ENCODE measurements at places on chromosomes 2 and 18. TPM values are rescaled to one million over a fixed set of nuclear protein-coding genes. Genes with fewer than 3 reads are reported as not detected.
A peak's percentile ranks its signal among the peaks of the same experiment; 100 is the strongest.

- no peak for DNase-seq
- no peaks in the 10 kb centered on the region for H3K36me3 ChIP-seq
- H3K27ac ChIP-seq, result no peak overlapping the region
- H3K4me3 ChIP-seq, result no peak overlapping the region
- no peaks in the 10 kb centered on the region for H3K27me3 ChIP-seq
These were observed 24.5 kb downstream of the RTTN start for GRCh38 chr18:70181015-70181414.

DNA sequence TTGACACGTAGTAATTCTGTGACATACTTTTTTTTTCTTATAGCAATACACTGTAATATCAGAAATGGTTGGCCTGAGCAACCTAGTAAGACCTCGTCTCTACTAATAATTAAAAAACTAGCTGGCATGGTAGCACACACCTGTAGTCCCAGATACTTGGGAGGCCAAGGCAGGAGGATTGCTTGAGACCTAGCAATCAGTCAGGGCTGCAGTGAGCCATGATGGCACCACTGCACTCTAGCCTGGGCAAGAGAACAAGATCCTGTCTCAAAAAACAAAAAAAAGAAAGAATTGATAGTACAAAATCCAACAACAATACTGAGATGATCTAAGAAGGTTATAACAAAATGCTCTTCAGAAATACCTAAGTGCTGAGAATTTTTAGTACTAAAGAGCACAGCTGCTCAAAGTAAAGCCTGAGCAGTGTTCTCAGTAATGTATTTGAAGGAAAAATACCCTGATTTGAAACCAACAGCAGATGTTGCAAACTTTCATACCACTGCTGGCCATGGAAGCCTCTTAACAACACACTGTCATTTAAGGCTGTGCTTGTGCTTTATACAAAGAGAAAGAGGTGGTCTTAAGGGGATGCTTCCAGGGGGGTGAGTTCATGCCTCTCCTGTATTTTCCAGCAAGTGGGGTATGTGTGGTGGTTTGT is 132.6 kb upstream of the CDCA7 start:
- no peak overlapping the region for H3K4me3 ChIP-seq
- no peaks in the 10 kb centered on the region for H3K27me3 ChIP-seq
- peaks cover 16% of the 10 kb centered on the region for H3K4me1 ChIP-seq
- H3K27ac ChIP-seq, result no peak overlapping the region

DNA sequence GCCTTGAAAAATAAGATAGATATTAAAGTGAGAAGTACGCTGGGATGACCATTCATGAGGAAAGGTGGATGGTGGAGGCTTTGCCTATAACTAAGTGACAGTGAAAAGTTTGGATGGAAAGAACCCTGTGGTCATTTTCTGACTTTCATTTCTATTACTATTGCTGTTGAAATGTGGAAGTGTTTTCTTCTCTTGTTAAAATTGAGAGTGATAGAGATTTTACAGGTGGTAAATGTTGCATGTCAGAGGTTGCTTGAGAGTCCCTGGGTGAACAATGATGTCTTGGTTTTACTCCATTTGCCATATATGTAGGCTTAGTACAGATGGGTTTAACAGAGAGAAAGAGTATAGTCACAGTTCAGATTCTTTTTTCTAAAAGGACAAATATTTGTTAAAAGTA is 18.4 kb downstream of the NCOA1 start:
- peaks cover 12% of the 10 kb centered on the region for H3K4me1 ChIP-seq
- no peaks in the 10 kb centered on the region for H3K27me3 ChIP-seq
- DNase-seq, result no peak
- no peaks in the 10 kb centered on the region for H3K36me3 ChIP-seq
- H3K4me3 ChIP-seq, result no peak overlapping the region

Gene CPLX4
- total RNA-seq, result not detected

Gene CYS1
- 0.04 TPM for total RNA-seq

Gene TRAPPC12
- 50.8 TPM for total RNA-seq

Gene RIT2
- 1.9 TPM for total RNA-seq

Gene TRPM8
- 1.4 TPM for total RNA-seq

GRCh38 chr2:111938392-111938791 is 40.0 kb downstream of the MERTK start:
- H3K27me3 ChIP-seq, result no peaks in the 10 kb centered on the region
- DNase-seq, result no peak
- no peaks in the 10 kb centered on the region for H3K36me3 ChIP-seq
- H3K27ac ChIP-seq, result no peak overlapping the region

DNA sequence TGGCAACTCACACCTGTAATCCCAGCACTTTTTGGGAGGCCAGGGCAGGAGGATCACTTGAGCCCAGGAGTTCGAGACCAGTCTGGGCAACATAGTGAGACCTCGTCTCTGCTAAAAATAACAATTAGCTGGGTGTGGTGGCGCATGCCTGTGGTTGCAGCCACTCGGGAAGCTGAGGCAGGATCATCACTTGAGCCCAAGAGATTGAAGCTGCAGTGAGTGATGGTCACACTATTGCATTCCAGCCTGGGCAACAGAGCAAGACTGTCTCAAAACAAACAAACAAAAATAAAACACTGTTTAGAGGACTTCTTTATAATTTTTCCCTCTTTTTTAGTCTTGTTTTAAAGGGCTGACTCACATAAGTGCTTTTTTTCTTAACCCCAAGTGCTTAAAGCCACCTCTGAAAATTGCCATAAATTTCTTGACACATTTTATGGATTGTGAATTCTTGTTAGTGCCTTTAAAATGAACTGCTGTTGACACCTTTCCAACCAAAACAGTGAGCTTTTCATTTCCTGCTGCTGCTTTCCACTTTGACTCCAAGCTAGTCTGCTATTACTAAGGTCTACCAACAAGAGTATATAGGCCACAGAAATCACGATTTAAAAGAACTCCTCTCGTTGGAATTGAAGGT is 41.7 kb downstream of the CYP20A1 start:
- no peak for DNase-seq
- H3K4me1 ChIP-seq, result no peaks in the 10 kb centered on the region
- no peak overlapping the region for H3K27ac ChIP-seq
- no peaks in the 10 kb centered on the region for H3K27me3 ChIP-seq

Gene CFAP221
- 0.23 TPM for total RNA-seq

GRCh38 chr2:28469304-28469703 is 26.6 kb upstream of the PLB1 start:
- H3K27me3 ChIP-seq, result no peaks in the 10 kb centered on the region
- no peaks in the 10 kb centered on the region for H3K4me1 ChIP-seq
- no peak overlapping the region for H3K4me3 ChIP-seq
- H3K27ac ChIP-seq, result no peak overlapping the region

DNA sequence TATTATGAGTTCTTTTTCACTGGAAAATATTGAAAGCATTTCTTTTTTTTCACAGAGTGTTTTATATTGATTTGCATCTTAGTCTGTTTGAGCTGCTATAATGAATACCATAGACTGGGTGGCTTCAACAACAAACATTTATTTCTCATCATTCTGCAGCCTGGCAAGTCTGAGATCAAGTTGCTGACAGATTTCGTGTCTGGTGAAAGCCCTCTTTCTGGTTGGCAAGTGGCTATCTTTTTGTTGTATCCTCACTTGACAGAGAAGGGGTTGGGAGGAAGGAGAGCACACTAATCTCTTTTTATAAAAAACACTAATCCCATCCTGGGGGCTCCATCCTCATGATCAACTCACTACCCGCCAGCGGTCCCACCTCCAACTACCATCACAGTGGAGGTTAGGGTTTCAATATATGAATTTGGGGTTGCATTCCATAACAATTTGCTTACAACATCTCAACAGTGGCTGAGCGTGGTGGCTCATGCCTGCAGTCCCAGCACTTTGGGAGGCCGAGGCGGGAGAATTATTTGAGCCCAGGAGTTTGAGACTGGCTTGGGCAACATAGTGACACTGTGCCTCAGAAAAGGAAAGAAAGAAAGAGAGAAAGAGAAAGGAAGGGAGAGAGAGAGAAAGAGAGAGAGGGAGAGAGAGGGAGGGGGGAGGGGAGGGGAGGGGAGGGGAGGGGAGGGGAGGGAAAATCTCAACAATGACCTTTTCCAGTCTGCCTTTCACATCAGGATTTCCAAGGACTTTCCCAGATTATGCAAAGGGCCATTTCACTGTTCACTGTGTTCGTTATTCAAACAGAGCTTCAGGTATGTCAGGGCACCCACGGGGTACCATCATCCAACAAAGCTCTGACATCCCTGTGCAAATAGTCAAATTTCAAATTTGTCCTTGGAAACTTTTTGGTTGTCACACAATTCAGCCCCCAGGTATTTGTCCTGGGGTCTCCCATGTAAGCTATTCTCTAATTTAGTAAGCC is 111.1 kb downstream of the AP1S3 start:
- H3K27me3 ChIP-seq, result no peaks in the 10 kb centered on the region
- no peaks in the 10 kb centered on the region for H3K36me3 ChIP-seq
- peak overlapping the region; percentile 57 for H3K27ac ChIP-seq
- H3K4me1 ChIP-seq, result peaks cover 29% of the 10 kb centered on the region

GRCh38 chr2:232873909-232874641 is 4.0 kb downstream of the SNORC start:
- H3K4me1 ChIP-seq, result no peaks in the 10 kb centered on the region
- DNase-seq, result no peak
- H3K27me3 ChIP-seq, result peaks cover 28% of the 10 kb centered on the region
- H3K4me3 ChIP-seq, result no peak overlapping the region

Gene MYCN
- 145 TPM for total RNA-seq

DNA sequence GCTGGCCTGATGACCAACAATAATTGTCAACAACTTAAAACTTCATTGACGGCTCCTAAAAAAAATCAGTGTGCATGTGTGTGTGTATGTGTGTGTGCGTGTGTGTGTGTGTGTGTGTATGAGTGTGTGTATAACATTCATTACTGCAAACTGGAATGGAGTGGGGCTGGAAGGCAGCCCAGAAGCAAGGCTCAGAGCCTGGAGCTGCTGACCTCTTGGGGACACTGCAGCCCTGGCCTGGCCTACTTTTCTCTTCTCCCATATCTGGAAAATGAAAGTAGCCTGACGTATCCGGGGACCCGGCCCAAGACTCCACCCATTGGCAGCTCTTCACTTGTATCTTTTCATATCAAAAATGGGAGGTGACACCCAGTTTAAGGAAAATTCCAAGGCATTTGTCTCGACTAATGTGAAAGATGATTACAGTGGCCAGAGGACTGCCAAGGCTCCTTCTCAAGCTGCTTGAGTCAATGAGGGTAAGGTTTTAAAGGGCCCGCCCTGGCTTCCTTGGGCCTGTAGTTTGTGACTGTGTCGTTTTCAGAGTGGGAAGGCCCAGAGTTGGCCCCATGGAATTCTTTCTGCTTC is 72.4 kb upstream of the IL1R1 start:
- H3K36me3 ChIP-seq, result no peaks in the 10 kb centered on the region
- DNase-seq, result no peak
- H3K4me3 ChIP-seq, result no peak overlapping the region
- H3K27ac ChIP-seq, result no peak overlapping the region
- no peaks in the 10 kb centered on the region for H3K4me1 ChIP-seq

GRCh38 chr2:6793371-6793770 is 72.3 kb downstream of the CMPK2 start:
- H3K4me1 ChIP-seq, result no peaks in the 10 kb centered on the region
- DNase-seq, result no peak
- no peak overlapping the region for H3K27ac ChIP-seq
- no peaks in the 10 kb centered on the region for H3K27me3 ChIP-seq

Gene PLEK
- total RNA-seq, result not detected
